Sigmoid colon (tissue), 7 donors: ENCODE measurements at places on chromosomes 7 and 10. TPM values are rescaled to one million over a fixed set of nuclear protein-coding genes. Genes with fewer than 3 reads are reported as not detected.

DNA sequence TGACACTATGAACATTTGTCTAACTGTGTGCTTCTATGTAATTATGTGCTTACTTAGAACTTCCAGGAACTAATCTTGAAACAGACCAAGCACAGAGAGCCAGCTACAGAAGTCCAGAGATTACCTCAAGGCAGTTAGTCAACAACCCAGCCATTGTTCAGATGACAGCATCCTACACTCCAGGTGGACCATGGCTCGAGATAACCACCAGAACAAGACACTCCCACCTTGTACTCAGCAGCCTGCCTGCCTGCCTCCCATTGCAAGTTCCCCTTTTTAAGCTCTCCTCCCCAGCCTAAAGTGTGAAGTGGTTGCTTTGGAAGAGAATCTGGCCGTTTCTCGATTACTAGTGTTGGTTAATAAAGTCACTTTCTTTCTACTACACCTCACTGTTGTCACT, 1080.6 kb upstream of the LRRN3 start:
- no peaks in the 10 kb centered on the region for H3K36me3 ChIP-seq
- H3K27me3 ChIP-seq: no peaks in the 10 kb centered on the region
- no peaks in the 10 kb centered on the region for H3K4me1 ChIP-seq
- DNase-seq: no peak

Gene UCN3
- polyA plus RNA-seq: not detected

Gene SEC31B
- 10.1 TPM for polyA plus RNA-seq

Gene IDI2
- polyA plus RNA-seq: not detected

DNA sequence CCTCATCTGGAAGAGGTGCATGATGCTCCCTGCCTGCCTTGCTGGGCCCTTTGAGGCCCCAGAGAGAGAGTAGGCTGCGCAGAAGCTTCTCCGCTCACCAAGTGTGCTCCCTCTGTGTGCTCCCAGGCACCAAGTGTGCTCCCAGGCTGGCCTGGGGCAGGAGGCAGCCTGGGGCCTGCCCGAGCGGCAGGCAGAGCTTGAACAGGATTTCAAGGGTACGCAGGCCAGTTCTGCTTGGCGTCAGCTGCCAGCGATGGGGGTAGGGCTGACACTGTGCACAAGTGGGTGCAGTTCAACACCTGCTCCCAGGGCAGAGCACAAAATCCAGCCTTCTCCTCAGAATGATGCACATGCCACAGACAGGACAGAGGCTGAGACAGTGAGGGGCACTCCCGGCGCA, 119.7 kb downstream of the FAM53B start:
- H3K4me1 ChIP-seq: peaks cover 69% of the 10 kb centered on the region
- no peak overlapping the region for H3K27ac ChIP-seq
- no peaks in the 10 kb centered on the region for H3K27me3 ChIP-seq

GRCh38 chr7:42263971-42264370, 27.0 kb upstream of the GLI3 start:
- H3K27me3 ChIP-seq: no peaks in the 10 kb centered on the region
- H3K4me1 ChIP-seq: peaks cover 14% of the 10 kb centered on the region
- H3K4me3 ChIP-seq: no peak overlapping the region
- no peak overlapping the region for H3K27ac ChIP-seq
- DNase-seq: no peak
- no peaks in the 10 kb centered on the region for H3K36me3 ChIP-seq

GRCh38 chr7:142611566-142612236, 137.6 kb upstream of the PRSS1 start:
- no peak for DNase-seq
- no peak overlapping the region for H3K27ac ChIP-seq
- H3K4me3 ChIP-seq: no peak overlapping the region
- H3K36me3 ChIP-seq: no peaks in the 10 kb centered on the region
- no peaks in the 10 kb centered on the region for H3K4me1 ChIP-seq
- peaks cover 16% of the 10 kb centered on the region for H3K27me3 ChIP-seq

DNA sequence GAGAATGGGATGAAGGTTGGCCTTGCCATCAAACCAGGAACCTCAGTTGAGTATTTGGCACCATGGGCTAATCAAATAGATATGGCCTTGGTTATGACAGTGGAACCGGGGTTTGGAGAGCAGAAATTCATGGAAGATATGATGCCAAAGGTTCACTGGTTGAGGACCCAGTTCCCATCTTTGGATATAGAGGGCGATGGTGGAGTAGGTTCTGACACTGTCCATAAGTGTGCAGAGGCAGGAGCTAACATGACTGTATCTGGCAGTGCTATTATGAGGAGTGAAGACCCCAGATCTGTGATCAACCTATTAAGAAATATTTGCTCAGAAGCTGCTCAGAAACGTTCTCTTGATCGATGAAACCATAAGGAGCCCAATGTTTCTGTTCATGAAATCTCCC, 637 bp downstream of the RPEL1 start:
- H3K4me1 ChIP-seq: peaks cover 6% of the 10 kb centered on the region
- H3K36me3 ChIP-seq: no peaks in the 10 kb centered on the region
- no peak for DNase-seq

GRCh38 chr7:151888079-151889067, 11.5 kb upstream of the PRKAG2 start:
- no peaks in the 10 kb centered on the region for H3K4me1 ChIP-seq
- peaks cover 14% of the 10 kb centered on the region for H3K27me3 ChIP-seq
- DNase-seq: peak; percentile 43
- H3K4me3 ChIP-seq: no peak overlapping the region
- H3K36me3 ChIP-seq: no peaks in the 10 kb centered on the region

- H3K27ac ChIP-seq: peak overlapping the region; percentile 93
- DNase-seq: peak; percentile 94
- no peaks in the 10 kb centered on the region for H3K27me3 ChIP-seq
- H3K4me1 ChIP-seq: no peaks in the 10 kb centered on the region
- H3K36me3 ChIP-seq: no peaks in the 10 kb centered on the region
- H3K4me3 ChIP-seq: no peak overlapping the region
These were observed 135.9 kb downstream of the CUX1 start for GRCh38 chr7:101953248-101953819.

Gene DNAJB9
- 9.6 TPM for polyA plus RNA-seq

Gene HEPACAM2
- polyA plus RNA-seq: 28.2 TPM

Gene C1GALT1
- 11.6 TPM for polyA plus RNA-seq

- no peaks in the 10 kb centered on the region for H3K27me3 ChIP-seq
- peak overlapping the region; percentile 52 for H3K4me3 ChIP-seq
- no peak for DNase-seq
- H3K36me3 ChIP-seq: peaks cover 7% of the 10 kb centered on the region
- peaks cover 68% of the 10 kb centered on the region for H3K4me1 ChIP-seq
These were observed 2.7 kb downstream of the CALD1 start for GRCh38 chr7:134782121-134782623.

GRCh38 chr10:56991591-56992069, 630.6 kb upstream of the ZWINT start:
- DNase-seq: no peak
- no peak overlapping the region for H3K27ac ChIP-seq
- H3K27me3 ChIP-seq: no peaks in the 10 kb centered on the region

- no peaks in the 10 kb centered on the region for H3K4me1 ChIP-seq
- no peak for DNase-seq
- H3K27ac ChIP-seq: no peak overlapping the region
- no peaks in the 10 kb centered on the region for H3K27me3 ChIP-seq
- H3K36me3 ChIP-seq: no peaks in the 10 kb centered on the region
These were observed 238.0 kb downstream of the COBL start for GRCh38 chr7:51078653-51079052.

DNA sequence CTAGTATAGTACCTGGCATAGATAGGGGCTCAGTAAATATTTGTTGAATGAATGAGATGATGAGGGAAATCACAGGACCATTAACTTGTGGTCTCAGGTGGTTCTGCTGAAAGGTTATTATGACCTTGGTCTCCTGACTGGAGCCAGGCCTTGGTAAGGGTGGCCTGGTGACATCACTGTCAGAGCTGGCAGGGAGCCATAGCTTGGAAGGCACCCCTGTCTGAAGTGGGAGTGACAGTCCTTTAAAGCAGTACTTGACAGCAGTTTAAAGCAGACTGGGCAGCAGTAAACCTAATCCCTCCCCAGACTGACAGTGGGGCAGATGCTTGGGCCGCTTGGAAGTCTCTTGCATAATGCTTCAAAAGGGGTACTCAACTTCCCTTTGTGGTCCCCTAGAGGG, 13.4 kb downstream of the DPCD start:
- peaks cover 35% of the 10 kb centered on the region for H3K36me3 ChIP-seq
- no peak for DNase-seq
- no peaks in the 10 kb centered on the region for H3K27me3 ChIP-seq
- H3K4me3 ChIP-seq: no peak overlapping the region

- no peaks in the 10 kb centered on the region for H3K36me3 ChIP-seq
- H3K4me1 ChIP-seq: no peaks in the 10 kb centered on the region
- peak; percentile 46 for DNase-seq
- H3K27me3 ChIP-seq: no peaks in the 10 kb centered on the region
- H3K4me3 ChIP-seq: no peak overlapping the region
These were observed 81.0 kb downstream of the MYL10 start for GRCh38 chr7:101547916-101548661.

Gene CYP3A7
- not detected for polyA plus RNA-seq

DNA sequence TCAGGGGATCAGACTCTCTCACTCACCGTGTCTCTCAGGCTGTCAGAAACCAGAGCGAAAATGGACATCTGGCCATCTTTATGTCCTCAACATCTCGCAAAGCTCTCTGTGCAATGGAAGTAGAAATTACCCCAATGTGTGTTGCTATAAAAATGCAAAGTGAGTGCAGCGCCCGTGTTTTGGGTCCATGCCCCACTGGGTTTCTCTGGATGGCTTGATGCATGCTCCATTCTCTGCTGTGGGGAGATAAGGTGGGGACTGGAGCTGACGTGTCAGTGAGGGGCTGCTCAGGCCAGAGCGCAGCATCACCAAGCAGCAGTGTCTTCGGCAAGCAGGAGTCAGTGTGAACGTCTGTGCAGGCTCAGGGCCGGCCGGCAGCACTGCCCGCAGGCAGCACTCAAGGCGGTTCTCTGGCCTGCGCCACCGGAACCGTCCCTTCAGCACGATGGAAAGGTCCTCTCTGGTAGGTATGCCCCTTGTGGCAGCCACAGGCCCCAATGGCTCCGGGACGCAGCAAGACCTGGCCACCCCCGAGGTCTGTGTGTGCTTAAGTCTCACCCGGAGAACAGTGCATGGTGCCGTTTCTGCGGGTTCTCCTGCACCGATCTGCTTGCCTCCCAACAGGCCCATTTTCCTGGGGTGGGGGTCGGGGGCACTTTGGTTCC, 30.2 kb downstream of the WDR86 start:
- peaks cover 20% of the 10 kb centered on the region for H3K4me1 ChIP-seq
- no peak overlapping the region for H3K4me3 ChIP-seq
- H3K27ac ChIP-seq: no peak overlapping the region
- H3K27me3 ChIP-seq: peaks cover 12% of the 10 kb centered on the region
- no peak for DNase-seq

- H3K36me3 ChIP-seq: no peaks in the 10 kb centered on the region
- H3K27ac ChIP-seq: no peak overlapping the region
- no peak overlapping the region for H3K4me3 ChIP-seq
- no peaks in the 10 kb centered on the region for H3K4me1 ChIP-seq
These were observed 140.8 kb upstream of the FAM20C start for GRCh38 chr7:51456-52068.

DNA sequence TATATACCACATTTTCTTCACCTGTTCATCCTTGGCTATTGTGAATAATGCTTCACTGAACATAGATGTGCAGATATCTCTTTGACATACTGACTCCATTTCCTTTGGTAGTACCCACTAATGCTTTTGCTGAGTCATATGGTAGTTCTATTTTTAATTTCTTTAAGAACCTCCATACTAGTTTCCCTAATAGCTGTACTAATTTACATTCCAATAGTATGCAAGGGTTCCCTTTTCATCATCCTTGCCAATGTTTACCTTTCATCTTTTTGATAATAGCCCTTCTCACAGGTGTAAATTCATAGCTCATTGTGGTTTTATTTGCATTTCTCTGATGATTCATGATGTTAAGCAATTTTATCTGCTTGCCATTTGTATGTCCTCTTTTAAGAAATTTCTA, 159.9 kb downstream of the CALCR start:
- no peak for DNase-seq
- H3K27me3 ChIP-seq: no peaks in the 10 kb centered on the region
- no peak overlapping the region for H3K27ac ChIP-seq
- no peaks in the 10 kb centered on the region for H3K36me3 ChIP-seq
- H3K4me3 ChIP-seq: no peak overlapping the region

GRCh38 chr7:140069298-140069949, 6.7 kb upstream of the PARP12 start:
- H3K4me1 ChIP-seq: no peaks in the 10 kb centered on the region
- no peak overlapping the region for H3K4me3 ChIP-seq
- DNase-seq: no peak

GRCh38 chr7:143503261-143503660, 25.6 kb downstream of the TAS2R41 start:
- no peaks in the 10 kb centered on the region for H3K4me1 ChIP-seq
- H3K27me3 ChIP-seq: no peaks in the 10 kb centered on the region
- no peak for DNase-seq
- H3K27ac ChIP-seq: no peak overlapping the region
- no peaks in the 10 kb centered on the region for H3K36me3 ChIP-seq
- no peak overlapping the region for H3K4me3 ChIP-seq

- H3K36me3 ChIP-seq: no peaks in the 10 kb centered on the region
- no peaks in the 10 kb centered on the region for H3K4me1 ChIP-seq
- no peak overlapping the region for H3K27ac ChIP-seq
- no peak overlapping the region for H3K4me3 ChIP-seq
- no peaks in the 10 kb centered on the region for H3K27me3 ChIP-seq
- DNase-seq: no peak
These were observed 549.0 kb upstream of the VSTM2A start for GRCh38 chr7:53993224-53993623.

Gene GPR15LG
- polyA plus RNA-seq: 324 TPM

- no peak overlapping the region for H3K4me3 ChIP-seq
- no peak for DNase-seq
- no peaks in the 10 kb centered on the region for H3K36me3 ChIP-seq
These were observed 17.5 kb downstream of the CSGALNACT2 start for GRCh38 chr10:43155741-43156140.

DNA sequence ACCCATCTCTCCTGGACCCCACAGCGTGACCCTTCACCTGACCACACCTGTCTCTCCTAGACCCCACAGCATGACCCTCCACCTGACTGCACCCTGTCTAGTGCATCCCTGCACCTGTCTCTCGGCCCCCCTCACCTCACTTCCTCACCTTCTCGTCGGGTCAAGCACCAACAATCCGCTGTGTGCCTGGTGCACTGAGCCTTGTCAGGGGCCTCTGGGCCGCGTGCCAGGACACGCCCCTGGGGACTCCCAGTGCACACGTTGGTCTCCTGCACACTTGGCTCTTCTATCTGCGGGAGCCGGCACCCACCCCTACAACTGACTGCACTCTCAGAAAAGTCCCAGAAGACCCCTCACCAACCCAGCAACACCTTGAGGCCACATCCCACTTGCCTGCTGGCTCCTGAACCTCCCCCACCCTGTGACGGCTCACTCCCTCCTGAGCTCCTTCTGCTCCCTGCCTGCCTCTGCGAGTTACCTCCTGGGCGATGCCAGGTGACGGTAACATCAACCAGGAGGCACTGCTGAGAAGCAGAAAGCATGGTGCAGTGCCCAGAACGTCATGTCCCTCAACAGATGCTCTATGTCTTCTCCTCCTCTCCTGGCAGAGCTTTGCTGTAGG, 147.6 kb downstream of the DIP2C start:
- H3K4me3 ChIP-seq: no peak overlapping the region
- no peaks in the 10 kb centered on the region for H3K4me1 ChIP-seq
- DNase-seq: peak; percentile 62
- H3K36me3 ChIP-seq: no peaks in the 10 kb centered on the region
- no peak overlapping the region for H3K27ac ChIP-seq

GRCh38 chr10:91251430-91252056, 31.1 kb downstream of the PCGF5 start:
- no peak overlapping the region for H3K27ac ChIP-seq
- peak; percentile 75 for DNase-seq
